ENCODE measurements at places on chromosomes 3 and 15.
A peak's percentile ranks its signal among the peaks of the same experiment; 100 is the strongest.

DNA sequence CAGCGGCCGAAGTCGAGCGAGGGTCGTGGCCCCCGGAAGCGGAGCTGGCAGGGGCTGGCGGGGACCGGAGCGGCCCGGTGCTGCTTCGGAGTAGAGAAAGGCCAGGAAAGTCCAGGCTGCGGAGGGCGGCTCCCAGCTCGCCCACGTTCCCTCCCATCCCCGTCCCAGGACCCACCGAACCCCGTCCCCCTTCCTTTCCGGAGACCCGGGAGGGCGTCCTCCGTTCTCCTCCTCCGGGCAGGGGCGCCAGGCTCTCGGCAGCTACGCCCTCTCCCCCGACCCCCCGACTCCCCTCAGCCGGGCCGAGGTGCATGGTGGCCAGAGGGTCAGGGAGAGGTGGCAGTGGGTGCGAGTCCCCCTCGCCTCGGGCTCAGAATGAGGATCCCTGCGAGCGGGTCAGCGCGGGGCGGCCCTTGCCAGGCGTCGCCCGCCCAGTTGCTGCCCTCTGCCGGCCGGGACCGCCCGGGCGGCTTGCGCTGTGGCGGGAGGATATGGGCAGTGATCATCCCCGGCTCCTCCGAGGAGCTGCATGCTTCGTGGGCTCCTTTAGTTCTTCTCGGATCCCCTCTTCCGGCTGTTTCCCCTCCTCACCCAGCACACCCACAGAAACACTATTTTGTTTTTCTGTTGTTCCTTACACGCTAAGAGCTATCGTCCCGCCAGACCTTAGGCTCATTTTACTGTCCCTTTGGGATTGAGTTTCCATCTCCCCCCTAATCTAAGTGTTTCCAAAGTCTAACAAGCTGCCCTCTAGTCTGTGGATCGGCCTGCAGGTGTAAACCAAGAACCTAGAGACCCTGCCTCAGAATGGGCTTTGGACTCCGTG, 744 bp upstream of the ALDH1A2 start:
- peak; percentile 49 for DNase-seq

DNA sequence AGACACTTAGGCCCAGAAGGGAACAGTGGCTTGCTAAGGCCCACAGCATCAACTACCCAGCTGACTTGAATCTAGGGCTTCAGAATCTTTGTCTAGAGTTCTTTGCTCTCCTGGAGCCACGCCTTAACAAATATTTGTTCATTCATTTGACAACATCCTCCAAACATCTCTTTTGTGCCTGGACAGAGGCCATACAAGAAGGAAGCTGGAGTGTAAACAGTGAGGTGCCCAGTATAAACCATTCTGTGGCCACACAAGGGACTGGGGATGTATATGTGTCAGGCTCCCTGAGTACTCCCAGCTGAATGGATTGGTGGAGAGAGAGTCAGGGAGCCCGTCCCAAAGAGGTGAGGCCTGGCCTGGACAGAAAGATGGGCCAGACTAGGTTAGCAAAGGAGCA, 3.4 kb downstream of the CIB2 start:
- no peak for DNase-seq

DNA sequence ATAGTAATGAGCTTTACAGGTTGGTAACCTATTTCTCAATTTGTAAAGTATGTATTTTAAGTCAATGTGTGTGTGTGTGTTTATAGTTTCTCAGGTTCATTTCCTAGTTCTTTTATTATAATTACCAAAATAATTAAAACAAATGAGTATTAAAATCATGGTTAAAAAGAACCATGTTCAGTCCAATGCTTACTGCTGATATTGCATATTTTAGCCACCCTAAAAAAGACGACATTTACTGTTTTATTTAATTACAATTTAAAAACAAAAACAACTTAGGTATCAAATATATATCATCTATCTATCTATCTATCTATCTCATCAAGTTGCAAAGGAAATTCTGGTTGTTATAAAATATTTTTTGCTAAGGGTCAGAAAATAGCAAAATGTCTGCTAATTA, 203.3 kb downstream of the GBE1 start:
- DNase-seq = no peak

DNA sequence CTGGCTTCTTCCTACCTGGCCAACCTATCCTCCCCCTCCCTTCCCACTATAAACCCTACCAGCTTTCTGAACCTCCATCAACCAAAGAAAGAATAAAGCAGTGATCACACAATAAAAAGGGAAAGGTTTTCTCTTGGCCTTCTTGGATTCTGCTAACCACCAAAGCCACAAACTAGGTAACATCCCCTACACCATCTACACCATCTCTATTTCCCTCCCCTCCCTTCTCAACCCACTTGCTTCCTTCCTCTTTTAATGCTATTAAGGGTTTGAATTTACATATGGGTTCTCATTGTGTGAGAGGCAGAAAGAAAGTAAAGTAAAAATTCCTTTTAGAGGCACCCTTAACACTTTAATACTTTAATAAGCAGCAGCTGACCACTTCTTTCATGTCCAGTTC, 25.8 kb upstream of the RSL24D1 start:
- no peak for DNase-seq

GRCh38 chr3:43194490-43195114, 88.7 kb upstream of the POMGNT2 start:
- DNase-seq = peak; percentile 53

GRCh38 chr3:49554633-49555265, 472 bp downstream of the BSN start:
- DNase-seq = no peak

DNA sequence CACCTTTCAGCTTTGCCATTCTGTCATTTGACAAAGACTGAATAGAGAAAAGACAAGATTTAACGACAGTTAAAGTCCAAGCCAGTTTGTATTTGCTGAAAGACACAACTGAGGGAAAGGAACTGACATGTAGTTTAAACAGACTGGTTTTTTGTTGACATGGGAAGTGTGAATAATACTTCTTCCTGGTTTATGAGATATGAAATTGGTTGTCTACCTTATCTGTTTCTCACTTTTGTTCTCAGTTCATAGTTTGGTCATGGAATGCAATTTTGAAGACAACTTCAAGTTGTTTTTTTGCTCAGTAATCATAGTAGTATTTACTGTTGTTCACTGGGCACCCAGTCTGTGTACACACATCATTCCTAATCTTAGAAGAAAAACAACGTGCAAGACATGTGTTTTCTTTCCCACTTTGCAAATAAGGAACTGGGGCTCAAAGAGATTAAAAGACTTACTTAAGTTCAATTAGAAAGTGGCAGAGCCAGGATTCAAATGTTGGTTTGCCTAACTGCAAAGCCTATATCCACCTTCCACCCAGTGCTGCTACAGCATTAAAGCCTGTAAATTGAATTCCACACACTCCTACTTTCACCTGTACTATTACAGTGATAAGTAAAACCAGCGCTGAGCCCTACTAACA, 103.5 kb downstream of the LPP start:
- DNase-seq = no peak

DNA sequence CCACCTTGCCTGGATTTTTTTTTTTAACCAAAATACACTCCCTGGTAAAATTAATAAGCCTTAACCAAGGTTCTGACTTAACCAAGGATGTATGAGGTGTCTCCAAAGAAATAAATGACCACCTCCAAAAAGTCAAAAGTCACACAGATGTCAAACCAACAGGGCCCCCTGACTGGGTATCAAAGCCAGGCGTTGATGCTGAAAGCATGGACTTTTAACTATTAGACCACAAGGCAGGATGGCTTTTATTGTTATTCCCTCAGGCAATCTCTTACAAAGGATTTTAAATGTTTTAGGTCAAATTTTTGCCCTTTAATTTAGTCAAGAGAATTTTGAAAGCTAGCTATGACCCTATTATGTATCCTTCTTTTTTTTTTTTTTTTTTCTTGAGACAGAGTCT, 60.4 kb downstream of the OSTN start:
- DNase-seq = no peak

- DNase-seq = no peak
These were observed 133.0 kb downstream of the LRRK1 start for GRCh38 chr15:101052031-101052620.

GRCh38 chr15:92391640-92392039, 2.0 kb upstream of the ST8SIA2 start:
- no peak for DNase-seq

DNA sequence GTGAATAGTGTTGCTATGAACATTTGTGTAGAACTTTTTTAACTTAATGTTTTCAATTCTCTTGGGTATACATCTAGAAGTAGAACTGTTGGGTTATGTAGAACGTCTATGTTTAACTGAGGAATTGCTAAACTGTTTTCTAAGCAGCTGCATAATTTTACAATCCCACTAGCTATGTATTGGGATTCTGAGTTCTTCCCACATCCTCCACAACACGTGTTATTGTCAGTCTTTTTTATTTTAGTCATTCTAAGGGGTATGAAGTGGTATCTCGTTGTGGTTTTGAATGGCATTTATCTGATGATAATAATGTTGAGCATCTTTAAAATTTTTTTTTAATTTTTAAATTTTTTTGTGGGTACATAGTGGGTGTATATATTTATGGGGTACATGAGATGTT, 55.0 kb upstream of the NPHP3 start:
- no peak for DNase-seq

- peak; percentile 47 for DNase-seq
These were observed 24.2 kb downstream of the PXYLP1 start for GRCh38 chr3:141255846-141256261.

GRCh38 chr15:57534281-57534680, 57.4 kb upstream of the MYZAP start:
- no peak for DNase-seq

DNA sequence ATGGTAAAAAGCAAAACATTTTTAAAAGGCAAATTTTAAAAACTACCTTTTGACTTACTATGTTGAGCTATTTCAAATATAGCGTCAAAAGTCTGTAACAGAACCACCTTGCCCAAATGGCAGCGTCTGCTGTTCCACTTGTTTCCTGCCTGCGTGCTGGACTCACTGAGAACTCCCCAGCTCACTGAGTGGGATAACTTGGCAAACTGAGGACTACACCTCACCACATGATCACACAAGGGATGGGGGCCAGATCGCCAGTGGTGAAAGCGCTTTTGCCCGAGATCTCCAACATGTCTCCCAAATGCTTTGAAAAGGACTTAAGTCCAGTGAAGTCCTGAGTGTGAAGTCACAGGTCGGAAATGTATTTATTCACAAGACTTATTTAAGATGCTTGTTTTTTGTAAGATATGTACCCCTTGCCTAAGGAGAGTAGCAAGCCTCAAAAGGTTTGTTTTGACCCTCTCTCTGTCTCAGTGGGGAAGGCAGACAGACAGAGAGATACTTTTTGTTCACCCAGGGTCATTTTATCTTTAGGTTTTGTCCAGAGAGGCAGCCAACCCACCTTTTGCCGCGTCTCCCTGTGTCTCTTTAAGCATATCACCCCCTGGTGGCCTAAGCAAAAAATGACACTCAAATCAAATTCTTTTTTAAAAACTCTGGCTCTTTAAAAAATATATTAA, 192.6 kb downstream of the PDZRN3 start:
- no peak for DNase-seq

GRCh38 chr15:72796210-72796514, 12.6 kb upstream of the ADPGK start:
- no peak for DNase-seq

DNA sequence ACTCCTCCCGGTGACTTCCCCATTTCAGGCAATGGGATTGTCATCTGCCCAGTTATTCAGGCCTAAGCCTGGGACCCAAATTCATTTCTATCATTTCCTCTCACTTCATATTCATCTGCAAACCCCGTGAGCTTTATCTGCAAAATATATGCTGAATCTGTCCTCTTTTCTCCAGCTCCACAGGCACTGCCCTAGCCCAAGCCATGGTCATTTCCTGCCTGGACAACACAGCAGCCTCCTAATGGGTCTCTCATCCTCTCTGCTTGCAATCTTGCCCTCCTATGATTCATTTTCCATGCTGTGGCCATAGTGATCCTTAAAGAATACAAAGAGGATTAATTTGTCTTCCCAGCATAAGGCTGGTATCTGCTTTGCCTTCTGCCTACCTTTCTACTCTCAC, 6.1 kb downstream of the RBP2 start:
- no peak for DNase-seq

DNA sequence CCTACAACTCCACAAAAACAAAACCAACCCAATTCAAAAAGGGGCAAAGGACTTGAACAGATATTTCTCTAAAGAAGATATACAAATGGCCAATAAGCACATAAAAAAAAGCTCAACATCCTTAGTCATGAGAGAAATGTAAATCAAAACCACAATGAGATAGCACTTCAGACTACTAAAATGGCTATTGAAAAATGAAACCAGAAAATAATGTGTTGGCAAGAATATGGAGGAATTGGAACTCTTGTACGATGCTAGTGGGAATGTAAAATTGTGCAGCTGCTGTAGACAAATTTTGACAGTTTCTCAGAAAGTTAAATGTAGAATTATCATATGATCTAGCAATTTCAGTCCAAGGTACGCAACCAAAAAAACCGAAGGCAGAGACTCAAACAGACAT, 29.0 kb downstream of the KY start:
- no peak for DNase-seq

GRCh38 chr3:167798443-167798842, 62.9 kb downstream of the SERPINI1 start:
- no peak for DNase-seq

- DNase-seq = no peak
These were observed 49.2 kb downstream of the TASOR start for GRCh38 chr3:56633602-56634535.
